ENCODE measurements at places on chromosomes 1 and 21.

- no peak for DNase-seq
Observed at GRCh38 chr1:29682919-29683295, 446.6 kb downstream of the PTPRU start.

DNA sequence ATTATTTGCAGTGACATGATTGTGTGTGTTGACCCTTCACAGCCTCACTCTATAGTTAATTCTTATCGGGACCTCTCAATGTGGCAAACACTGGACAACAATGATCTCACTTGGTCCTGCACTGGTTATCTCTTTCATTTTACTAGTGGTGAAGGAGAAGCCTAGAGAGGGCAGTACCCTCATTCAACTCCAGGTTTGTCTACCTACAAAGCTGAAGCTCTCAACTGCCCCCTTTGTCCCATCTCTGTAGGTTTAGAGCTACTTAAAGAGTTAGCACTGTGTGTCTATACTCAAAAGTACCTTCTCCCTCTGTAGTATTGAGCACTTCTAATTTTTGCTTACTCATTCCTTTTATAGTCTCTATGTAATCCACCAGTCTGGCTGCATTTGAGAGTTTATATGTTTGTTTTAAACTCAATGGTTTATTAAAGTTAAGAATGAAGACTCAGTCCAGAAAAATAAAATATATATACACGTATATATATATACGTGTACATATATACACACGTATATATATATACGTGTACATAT, 40.9 kb upstream of the BCL9 start:
- DNase-seq: no peak

- DNase-seq: no peak
Observed at GRCh38 chr1:65596768-65597167, 176.3 kb downstream of the LEPR start.

- no peak for DNase-seq
Observed at GRCh38 chr1:31712630-31713029, 8.8 kb upstream of the COL16A1 start.

DNA sequence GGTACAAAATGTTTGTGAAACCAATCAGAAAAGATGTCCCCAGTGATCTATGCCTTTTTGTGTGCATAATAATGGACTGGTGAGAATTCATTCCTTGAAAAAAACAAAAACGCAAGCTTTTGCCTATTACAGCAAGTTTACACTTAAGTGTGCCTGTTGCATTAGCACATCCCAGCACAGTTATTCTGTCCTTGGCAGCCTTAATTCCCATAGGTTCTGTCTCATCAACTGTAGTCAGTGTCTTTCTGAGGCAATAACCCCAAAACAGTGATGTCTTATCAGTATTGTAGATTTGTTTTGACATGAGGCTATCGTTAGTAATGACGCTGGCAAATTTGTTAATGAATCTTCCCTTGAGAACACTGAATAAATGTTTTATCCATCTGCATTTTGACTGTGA, 109.9 kb upstream of the KCTD3 start:
- no peak for DNase-seq

DNA sequence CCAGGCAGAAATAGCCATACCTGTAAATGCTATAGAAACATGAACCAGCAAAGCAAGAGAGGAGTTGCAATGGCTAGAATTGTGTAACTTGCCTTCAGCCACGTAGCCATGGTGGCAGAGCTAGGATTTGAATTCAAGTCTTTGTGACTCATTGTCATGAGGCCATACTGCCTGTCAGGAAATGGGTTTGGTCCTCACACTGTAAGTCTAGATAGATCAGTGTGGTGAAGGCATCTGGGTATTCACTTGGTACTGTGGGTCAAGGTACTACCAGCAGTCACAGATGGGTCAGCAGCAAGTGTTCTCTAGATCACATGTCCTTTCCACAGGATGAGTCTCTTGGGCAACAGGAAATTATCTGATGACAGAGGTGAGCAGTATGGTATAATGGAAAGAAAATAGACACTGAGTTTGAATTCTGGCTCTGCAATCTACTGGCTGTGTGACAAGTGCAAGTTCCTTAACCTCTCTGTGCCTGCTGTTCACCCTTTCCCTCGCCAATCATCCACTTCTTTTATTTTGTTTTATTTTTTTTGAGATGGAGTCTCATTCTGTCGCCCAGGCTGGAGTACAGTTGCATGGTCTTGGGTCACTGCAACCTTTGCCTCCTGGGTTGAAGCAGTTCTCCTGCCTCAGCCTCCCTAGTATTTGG, 36.9 kb downstream of the FGGY start:
- DNase-seq: no peak

GRCh38 chr21:27043377-27043776, 76.5 kb upstream of the ADAMTS5 start:
- DNase-seq: no peak

DNA sequence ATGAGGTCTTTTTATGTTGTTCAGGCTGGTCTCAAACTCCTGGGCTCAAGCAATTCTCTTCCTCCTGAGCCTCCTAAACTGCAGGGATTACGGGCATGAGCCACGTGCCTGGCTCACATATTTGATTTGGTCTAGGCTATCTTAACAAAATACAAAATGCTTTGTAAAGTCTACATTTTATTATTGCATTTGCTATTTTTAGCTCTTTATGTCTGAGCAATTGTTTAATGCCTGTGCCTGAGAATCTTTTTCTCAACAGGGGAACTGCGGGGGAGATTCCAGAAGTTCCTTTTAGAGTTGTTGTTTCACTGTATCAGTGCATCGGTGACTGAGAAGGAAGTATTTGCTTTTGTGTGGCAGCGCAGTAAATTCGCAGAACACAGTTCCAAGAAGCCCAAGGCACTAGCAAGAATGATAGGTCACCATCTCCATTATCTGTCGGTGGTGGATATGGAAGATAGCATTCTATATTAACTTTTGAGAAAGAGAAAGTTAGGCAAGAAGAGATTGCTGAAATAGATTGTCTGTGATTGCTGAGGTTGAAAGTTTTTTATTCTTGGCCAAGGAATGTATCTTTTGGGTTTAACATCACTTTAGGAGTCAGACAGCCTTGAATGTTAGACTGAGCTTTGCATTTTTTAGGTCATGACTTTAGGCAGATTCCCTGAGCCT, 167.3 kb downstream of the PDE4B start:
- DNase-seq: no peak

DNA sequence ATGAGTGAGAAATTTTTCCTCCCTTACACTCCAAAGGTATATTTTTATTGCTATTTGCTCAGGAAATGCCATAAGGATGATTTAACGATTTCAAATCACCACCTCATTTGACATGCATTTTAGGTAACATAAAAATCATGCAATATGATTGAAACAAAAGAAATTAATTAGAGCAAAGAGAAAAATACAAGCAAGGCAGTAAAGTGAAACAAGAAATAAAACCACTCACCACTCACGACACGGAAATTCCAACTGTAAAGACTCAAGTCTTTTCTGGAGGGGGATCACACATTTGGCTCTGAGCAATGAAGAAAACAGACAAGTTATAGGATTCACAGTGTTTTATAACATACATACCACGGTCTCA, 86.8 kb upstream of the ARHGAP29 start:
- no peak for DNase-seq

DNA sequence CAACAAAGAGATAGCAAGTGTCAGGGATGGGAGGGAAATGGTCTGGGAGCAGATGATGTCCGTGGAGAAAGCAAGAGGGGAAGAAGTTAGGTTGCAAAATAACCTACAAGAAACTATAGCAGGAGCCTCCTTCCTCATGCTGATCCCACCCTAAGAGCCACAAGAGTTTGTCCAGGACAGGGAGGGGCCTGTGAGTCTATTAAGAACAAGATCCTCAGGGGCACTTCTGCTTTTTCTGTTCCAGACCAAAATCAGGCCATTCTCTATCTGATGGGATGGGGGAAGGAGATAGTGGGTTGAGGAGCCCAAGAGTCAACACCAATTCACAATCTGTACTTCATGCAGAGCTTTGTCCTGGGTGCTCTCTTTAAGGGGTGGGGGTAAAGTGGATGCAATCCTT, 7.7 kb upstream of the ATP1A4 start:
- no peak for DNase-seq

- DNase-seq: no peak
Observed at GRCh38 chr1:20248971-20249612, 41.6 kb upstream of the VWA5B1 start.

DNA sequence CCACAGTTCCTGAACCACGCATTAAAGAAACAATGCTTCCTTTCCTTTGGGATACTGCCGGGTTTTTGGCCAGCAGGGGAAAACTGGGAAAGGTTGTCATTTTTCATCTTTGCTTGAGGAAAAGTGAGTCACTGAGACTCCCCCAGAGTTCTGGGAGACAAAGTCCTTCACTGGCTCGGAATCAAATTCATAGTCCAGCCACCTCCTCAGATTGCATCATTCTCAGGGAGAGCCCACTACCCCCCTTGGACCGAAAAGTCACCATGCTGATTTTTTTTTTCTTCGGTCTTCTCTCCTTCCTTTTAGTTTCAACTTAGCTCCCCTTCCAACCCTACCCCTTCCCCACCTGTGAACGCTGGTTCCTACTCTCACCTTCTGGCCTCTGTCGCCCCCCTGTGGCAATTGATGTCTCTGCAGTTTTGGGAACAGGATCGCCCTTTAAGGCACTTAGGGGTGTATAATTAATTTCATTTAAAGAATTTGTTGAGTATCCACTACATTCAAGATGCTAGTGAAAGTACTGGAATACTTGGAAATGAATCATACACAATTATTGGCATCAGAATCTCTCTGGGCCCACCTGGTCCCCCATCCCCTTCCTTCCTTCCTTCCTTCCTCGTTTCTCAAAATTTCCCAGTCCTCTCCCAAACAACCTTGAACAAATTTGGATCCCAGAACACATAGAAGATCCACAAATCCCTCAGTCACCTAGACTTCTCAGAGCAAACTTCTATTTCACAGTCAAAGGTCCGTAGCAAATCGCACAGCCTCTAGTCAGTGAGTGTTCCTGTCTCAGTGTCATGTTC, 6.9 kb downstream of the ACKR1 start:
- DNase-seq: peak; percentile 42

DNA sequence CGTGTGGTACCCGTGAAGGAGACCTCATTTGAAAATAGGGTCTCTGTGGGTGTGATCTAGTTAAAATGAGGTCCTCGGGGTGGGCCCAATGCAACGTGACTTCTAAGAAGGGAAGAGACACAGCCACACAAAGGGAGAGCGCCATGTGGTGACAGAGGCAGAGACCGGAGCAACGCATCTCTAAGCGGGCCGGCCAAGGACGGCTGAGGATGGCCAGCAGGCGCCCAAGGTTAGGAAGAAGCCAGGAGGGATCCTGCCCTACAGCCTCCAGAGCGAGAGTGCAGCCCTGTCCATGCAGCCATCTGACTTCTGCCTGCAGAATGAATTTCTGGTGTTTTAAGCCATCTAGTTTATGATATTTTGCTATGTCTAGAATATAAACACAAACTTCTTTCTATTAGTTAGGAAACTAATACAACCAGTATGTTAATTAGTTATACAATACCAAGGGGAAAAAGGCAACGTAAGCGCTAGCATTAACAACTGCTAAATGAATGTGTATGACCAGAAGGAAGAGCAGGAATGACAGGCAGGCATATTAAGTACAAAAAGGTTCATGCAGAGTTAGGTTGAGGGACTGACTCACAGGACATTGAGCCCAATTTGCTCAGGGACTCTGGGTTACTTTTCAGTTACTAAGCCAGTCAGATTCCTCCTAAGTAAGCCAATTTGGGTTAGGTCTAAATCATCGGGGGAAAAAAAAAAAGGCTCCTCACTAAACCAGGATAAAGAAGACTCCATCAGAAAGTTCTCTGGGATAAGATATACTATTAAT, 4.1 kb downstream of the CEP104 start:
- DNase-seq: no peak

DNA sequence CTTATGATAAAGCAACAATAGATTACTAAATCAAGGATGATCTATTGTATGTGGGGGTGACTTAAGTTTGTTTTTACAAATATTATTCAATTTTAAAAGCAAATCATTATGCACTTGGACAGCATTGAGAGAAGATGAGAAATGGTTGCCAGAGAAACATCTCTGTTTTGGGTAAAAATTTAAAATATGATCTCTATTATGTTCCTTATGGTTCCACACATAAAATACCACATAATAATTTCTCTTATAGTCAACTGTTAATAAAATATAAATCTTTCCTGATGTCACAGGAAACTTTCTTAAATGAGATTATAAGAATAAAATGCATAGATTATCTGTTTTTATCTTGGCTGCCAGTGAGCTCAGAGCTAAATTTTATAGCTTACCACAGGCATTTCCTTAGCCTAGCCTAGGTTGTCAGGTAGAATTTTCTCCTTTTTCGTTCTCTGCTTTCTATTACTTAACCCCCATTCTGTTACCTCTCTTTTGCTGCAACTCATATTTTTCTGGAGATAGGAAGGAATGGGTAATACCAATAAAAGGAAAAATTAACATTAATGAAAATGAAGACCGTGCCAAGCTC, 109.7 kb downstream of the TGFB2 start:
- no peak for DNase-seq

GRCh38 chr1:23273450-23274133, 56.3 kb upstream of the HTR1D start:
- peak; percentile 17 for DNase-seq

Data from RWPE1 (cell line).